ENCODE measurements at places on chromosomes 1 and 21.

- DNase-seq = no peak
Observed at GRCh38 chr1:167666416-167666815, 36.4 kb downstream of the RCSD1 start.

- peak; percentile 50 for DNase-seq
Observed at GRCh38 chr1:41239988-41240610, 2.0 kb downstream of the SCMH1 start.

- DNase-seq = peak; percentile 1
Observed at GRCh38 chr1:97488530-97488929, 432.3 kb downstream of the DPYD start.

- no peak for DNase-seq
Observed at GRCh38 chr1:61282387-61282786, 200.0 kb downstream of the NFIA start.

- DNase-seq = no peak
Observed at GRCh38 chr1:219573960-219574359, 38.9 kb downstream of the ZC3H11B start.

DNA sequence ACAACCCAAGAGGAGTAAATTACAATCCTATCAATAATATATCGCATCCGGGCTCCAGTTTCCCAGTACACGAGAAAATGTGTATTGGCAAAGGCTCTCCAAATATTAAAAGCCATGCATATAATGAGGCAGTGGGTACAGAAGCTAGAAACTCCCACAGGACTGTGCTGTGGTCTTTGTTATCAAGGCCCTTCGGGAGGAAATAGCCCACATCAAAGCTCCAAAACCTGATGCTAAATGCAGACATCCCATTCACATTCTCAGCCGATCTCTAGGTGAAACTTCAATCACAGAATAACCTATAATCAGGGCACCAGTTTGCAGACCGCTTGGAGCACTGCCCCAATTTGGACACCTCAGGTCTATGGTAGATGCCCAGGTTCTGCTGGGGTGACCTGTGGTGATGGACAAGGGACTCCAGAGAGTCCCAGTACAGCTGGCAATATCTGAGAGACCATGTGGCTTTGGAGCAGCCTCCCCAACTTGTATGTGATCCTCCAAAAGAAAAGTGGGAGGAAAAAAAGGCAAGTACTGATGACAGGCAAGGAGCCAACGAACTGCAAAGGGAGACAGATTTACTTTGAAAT is 148.8 kb upstream of the CAMK1G start:
- DNase-seq = no peak

- DNase-seq = no peak
Observed at GRCh38 chr1:71630073-71630472, 549.2 kb upstream of the ZRANB2 start.

- no peak for DNase-seq
Observed at GRCh38 chr1:196063294-196063693, 544.9 kb downstream of the KCNT2 start.

GRCh38 chr21:38773099-38774061 is 32.3 kb upstream of the ETS2 start:
- DNase-seq = peak; percentile 84

DNA sequence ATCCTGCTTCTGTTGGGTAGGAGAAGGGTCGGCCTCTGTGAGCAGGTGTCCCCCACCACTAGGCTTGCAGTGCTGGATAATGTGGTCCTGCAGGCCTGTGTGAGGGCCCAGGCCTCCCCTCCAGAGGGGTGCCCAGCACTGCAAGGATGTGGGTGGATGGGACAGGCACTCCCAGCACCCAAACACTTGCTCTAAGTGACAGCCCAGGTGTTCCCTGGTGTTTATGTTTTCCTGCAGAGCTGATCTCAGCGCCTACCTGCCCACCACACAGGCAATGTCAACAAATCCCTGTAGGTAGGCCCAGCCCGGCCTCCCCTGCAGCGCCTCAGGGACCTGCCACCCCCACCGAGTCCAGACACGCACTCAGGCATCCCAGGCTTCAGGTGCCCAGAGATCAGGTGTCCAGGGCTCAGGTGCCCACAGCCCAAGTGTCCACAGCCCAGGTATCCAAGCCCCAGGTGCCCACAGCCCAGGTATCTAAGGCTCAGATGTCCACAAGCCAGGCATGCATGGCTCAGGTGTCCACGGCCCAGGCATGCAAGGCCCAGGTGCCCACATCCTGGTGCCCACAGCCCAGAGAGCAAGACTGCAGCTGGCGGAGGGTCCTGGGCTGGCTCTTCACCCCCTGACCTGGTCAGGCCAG is 59.2 kb downstream of the WNT9A start:
- no peak for DNase-seq

- DNase-seq = peak; percentile 97
Observed at GRCh38 chr1:153626904-153627714, at the start of gene S100A13. S100A13 (minus strand) TSS chr1:153627505; CDS start chr1:153626472, 1,033 bp downstream.

- no peak for DNase-seq
Observed at GRCh38 chr1:53147174-53147573, 4.7 kb upstream of the SLC1A7 start.

DNA sequence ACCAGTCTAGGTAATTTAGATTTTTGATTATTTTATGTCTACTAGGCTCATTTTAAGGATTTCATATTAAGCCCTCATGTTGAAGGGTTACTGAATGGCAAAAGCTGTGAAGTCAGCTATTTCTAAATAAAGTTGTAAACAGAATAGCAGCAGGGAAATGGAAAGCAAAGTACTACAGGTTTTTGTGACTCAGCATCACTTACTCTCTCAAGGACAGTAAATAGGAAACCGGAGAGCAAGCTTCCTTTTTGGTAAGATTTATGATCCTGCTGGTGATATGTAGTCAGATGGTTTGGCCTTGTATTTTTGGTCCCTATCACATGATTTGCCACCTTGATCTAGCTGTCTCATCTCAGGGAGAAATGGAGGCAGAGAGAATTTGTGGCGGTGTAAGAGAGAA is 226.0 kb downstream of the RPS6KC1 start:
- peak; percentile 55 for DNase-seq

DNA sequence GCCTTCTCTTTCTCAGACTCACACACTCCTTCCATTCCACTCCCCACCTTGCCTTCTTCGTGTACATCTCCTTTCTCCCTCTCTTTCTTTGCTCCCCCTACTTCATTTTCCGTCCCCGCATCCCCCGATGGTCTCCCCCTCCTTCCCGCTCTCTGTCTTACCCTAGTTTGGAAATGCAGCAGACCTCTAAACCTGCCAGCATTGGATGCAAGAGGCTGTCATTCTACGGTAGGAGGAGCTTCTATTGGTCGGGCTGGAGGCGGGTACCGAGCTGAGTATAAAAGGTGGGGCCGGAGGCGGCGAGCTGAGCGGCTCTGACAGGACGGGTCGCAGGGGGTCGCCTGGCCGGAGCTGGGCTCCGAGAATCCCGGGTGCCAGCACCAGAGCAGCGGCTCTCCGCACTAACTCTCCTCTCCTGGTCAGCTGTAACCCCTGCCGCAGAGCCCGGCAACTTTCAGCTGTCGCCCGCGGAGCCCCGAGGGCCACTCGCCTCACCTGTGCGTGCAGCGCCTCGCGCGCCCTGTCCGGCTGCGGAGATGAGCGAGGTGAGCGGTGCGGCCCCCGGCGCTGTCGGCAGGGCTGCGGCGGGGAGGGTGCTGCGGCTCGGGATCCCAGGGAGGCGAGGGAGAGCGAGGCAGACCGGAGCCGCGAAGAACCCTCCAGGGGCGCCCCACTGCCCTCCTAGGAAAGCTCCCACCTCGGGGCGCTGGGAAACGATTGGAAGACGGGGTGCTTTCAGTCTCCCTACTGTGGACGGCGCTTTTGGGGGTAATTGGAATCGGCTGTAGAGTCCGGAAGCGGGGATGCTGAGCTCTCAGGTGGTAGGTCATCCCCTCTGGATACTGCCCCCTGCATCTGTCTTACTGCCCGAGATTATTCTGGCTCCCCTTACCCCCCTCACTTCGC is at the start of gene PCP4L1:
Gene PCP4L1 (plus strand): TSS at position 307 of the 906 bp plus-strand sequence. CDS start 230 bp downstream, at position 537.
- peak; percentile 62 for DNase-seq

- DNase-seq = peak; percentile 60
Observed at GRCh38 chr1:48236716-48237470, 14.4 kb downstream of the SLC5A9 start.

GRCh38 chr1:156709031-156709430 is 3.6 kb upstream of the CRABP2 start:
- no peak for DNase-seq

DNA sequence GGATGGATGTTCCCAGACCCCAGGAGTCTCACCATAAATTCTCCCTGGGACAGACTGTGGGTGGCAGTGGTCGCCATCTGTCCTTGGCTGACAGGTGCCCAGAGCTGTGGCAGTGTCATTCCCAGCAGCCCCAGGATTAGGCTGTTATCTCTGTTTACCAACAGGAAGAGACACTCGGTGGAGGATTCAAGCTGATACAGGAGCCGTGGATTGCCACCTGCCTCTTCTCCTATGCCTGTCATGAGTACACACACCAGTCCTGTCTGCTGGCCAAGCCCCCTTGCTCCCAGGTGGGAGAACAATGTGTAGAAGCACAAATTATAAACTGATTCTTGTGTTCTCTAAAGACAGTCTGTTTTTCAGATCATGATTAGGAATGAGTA is 152.6 kb downstream of the ETS2 start:
- no peak for DNase-seq

DNA sequence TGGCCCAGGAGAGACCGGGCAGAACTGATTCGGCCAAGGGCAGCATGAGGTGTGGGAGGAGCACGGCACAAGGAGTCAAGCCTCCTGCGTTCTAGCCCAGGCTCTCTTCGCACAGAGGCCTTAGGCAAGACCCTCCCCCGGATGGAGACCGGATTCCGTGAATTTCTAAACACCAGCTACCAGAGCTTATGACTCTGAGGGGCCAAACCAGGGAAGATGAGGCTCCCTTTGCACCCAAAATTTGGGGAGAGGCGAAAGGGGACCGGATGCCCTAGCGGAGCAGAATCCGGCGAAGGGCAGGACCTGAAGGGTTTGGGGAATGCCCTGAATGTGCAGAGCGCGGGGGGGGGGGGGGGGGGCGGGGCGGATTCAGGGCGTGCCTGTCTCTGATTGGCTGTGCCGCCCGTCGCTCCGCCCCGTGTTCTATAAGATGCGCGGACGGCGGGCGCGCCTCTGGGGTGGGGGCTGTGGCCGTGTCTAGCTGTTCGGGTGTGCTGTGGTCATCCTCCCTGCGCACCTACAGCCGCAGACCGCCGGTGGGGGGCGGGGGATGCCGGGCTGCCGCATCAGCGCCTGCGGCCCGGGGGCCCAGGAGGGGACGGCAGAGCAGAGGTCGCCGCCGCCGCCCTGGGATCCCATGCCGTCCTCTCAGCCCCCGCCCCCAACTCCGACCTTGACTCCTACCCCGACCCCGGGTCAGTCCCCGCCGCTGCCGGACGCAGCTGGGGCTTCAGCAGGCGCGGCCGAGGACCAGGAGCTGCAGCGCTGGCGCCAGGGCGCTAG is at the start of gene TRNP1:
Gene TRNP1 (plus strand): TSS at position 456 of the 783 bp plus-strand sequence. CDS start 95 bp downstream, at position 551.
- peak; percentile 72 for DNase-seq

GRCh38 chr1:158675563-158676323 is 10.8 kb downstream of the SPTA1 start:
- no peak for DNase-seq

DNA sequence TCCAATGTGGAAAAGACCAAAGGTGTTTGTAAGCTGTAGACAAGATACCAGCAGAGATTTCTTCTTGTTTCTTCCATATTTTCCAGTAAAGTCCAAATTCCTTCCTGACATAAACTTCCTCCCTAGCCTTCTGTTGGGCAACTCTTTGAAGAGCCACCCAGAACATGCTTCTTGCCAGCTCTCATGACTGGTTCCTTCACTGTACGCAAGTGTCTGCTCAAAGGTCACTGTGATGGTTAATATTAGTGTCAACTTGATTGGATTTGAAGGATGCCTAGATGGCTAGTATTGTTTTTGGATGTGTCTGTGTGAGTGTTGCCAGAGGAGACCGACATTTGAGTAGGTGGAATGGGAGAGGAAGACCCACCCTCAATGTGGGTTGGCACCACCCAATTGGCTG is 416.6 kb upstream of the RUNX1 start:
- DNase-seq = no peak

GRCh38 chr1:195105773-195106172 is 1502.5 kb downstream of the KCNT2 start:
- no peak for DNase-seq

- peak; percentile 43 for DNase-seq
Observed at GRCh38 chr21:16608209-16608830, 878.5 kb downstream of the USP25 start.

GRCh38 chr1:211738691-211739301 is 63.4 kb upstream of the NEK2 start:
- DNase-seq = no peak

- no peak for DNase-seq
Observed at GRCh38 chr1:247175458-247175857, 3.6 kb upstream of the ZNF124 start.

DNA sequence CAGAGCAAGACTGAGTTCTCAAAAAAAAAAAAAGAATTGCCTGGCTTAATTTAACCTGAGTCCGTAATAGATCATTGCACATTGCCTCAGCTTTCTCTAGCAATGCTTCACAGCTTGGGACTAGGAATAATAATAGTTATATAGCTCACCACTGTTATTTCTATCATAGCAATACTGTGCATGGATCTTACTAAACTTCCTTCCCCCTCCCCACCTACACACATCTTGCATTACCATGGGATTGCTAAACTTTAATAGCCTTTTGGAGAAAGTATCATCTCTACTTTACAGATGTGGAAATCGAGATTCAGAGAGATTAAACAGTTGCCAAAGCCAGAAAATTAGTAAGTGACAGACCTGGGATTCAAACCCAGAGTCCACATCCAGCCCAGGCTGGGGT is 99.4 kb downstream of the ATP5PO start:
- no peak for DNase-seq

GRCh38 chr1:234862944-234863515 is 253.1 kb upstream of the IRF2BP2 start:
- peak; percentile 95 for DNase-seq

GRCh38 chr1:205236951-205237475 is 9.3 kb downstream of the TMCC2 start:
- no peak for DNase-seq

GRCh38 chr1:3320246-3321152 is 134.0 kb upstream of the ARHGEF16 start:
- DNase-seq = no peak

GRCh38 chr1:220271706-220272046 is 577 bp downstream of the RAB3GAP2 start:
- peak; percentile 36 for DNase-seq

- DNase-seq = no peak
Observed at GRCh38 chr1:4621646-4622045, 32.8 kb upstream of the AJAP1 start.

- DNase-seq = peak; percentile 39
Observed at GRCh38 chr1:165647970-165648369, 16.9 kb downstream of the MGST3 start.

DNA sequence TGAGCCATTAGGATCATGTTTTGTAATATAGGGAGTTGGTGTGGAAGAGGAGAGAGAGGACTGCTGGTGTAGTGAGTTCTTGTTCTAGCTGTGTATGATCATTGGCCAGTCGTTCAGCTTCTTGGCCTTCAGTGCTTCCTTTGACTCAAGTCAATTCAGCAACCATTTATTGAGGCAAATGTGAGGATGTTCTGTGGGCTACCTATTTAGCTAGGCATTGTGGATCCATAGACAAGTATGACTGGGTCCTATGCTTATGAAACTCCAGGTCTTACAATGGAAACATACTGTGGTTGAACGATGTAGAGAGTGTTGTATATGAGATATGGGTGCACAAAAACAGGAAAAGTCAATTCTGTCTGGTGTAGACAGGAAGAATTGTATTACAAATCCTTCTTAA is 41.7 kb downstream of the NFIA start:
- no peak for DNase-seq

All from dermis blood vessel endothelial cell (primary cell).